NCI-H2107 (cell line): ENCODE measurements at places on chromosomes 2 and 18.

GRCh38 chr2:54726940-54727339, 3.5 kb downstream of the EML6 start:
- DNase-seq: no peak

DNA sequence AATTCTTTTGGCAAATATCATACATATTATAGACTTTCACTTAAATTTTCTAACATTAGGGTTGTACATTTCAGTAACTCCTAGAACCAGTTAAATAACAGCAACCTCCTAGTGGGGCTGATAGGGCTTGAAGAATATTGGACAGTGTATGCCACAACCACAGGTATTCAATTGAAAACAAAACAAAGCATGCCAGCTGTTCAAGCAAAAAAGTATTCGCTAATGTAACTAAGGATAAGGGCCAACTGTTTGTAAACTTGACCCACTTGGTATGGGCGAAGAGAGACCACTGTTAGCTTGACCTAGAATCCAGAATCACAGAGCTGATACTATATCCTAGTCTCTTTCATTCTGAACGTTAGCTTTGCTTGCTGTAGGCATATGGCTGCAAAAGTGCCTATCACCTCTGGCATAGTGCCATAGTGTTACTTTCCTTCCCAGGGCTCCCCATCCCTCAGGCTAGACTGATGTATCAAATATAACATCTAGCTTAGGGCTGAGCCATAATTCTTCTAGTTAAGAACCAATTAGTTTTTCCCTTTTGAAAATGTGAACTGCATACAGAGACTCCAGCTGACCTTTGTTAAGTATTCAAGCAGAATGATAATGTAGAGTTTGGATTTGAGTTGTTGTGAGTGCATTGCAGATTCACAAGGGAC, 458.8 kb upstream of the NRXN1 start:
- peak; percentile 3 for DNase-seq

GRCh38 chr2:33581872-33582271, 17.2 kb downstream of the FAM98A start:
- DNase-seq: no peak

DNA sequence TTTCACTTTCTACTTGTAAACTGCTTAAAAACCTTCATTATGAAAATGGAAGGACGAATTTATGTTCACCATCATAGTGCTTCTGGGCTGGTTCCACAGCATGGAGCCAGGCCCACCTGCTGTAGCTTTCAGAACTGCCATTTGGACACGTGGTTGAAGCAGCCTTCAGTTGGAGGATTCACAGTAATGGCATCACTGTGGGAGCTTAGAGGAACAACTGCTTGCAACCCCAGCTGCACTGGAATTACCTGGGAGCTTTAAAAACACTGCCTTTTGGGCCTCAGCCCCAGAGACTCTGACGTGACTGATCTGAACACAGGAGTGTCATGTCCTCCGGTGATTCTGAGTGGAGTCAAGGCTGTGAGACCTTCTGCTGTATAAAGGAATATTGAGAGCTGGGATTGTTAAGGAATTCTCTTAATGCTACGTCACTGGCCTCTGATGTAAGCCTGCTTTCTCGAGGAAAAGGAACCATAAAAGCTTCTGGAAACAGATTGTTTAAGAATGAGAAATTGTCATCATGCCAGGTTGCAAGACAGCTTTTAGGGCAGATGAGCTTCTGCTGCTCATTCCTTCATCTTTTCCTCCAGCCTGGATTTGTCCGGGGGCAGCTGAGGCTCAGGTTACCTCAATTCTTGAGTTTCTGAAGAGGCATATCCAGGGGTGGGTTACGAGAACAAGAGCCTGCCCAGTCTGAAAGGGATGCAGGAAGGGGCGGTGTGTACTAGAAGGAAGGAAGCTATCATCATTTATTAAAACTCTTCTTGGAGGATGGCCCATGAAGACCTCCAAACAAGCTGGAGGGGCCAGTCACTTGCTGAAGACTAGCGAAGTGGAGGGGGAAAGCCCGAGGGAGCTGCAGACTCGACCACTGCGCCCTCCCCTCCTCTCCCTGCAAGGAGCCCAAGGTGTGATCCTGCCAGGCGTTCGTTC, 1.3 kb upstream of the IL1R1 start:
- DNase-seq: no peak

GRCh38 chr2:76188334-76189008, 477.8 kb upstream of the GCFC2 start:
- DNase-seq: no peak

DNA sequence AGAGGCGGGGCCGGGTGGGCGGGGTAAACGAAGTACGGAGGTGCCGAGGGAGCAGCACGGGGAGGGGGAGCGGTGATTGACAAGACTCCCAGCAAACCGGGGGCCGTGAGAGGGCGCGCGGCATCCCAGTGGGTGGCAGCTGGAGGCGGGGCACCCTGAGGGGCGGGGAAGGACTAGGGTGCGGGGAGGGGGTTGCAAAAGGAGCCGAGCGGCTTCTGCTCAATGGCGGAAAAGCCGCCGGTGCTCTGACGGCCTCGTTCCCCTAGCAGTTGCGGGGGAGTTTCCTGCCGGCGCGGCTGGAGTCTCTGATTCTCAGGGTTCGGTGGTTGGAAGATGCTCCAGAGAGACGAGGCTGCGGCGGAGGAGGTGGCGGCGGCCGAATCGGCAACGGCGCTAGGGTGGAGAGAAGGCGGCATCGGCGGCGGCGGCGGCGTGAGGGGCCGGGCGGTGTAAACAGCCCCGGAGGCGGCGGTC, at the start of gene PPM1B:
Gene PPM1B, plus strand, starts transcription at position 195 of the 474 bp plus-strand sequence. CDS start 32,325 bp downstream, outside the sequence.
- DNase-seq: peak; percentile 100

- no peak for DNase-seq
Observed at GRCh38 chr18:37346048-37346447, 219.6 kb downstream of the CELF4 start.

DNA sequence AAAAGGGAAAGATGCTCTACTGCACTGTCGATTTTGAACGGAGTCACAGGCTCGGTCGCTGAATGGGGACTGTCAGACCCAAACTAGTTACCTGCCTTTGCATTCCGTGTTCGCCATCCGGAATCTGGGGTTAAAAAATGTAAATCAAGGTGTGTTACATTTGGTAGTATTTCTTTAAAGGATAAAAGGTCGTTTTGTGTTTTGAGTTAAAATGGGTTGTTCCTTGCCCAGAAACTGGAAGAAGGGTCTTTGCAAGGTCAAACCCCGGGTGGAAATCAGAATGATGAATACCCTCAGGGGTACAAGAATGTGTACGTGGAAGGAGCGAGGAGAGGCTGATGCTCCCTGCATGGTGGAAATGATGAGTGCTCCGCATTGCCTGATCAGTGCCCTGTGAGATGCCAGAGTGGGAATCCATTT, 1.0 kb downstream of the VSNL1 start:
- no peak for DNase-seq

GRCh38 chr18:28269750-28270149, 92.8 kb upstream of the CDH2 start:
- no peak for DNase-seq

- DNase-seq: peak; percentile 87
Observed at GRCh38 chr2:51013079-51013932, 18.6 kb downstream of the NRXN1 start.

- DNase-seq: no peak
Observed at GRCh38 chr18:65544701-65545100, 206.1 kb upstream of the CDH7 start.

DNA sequence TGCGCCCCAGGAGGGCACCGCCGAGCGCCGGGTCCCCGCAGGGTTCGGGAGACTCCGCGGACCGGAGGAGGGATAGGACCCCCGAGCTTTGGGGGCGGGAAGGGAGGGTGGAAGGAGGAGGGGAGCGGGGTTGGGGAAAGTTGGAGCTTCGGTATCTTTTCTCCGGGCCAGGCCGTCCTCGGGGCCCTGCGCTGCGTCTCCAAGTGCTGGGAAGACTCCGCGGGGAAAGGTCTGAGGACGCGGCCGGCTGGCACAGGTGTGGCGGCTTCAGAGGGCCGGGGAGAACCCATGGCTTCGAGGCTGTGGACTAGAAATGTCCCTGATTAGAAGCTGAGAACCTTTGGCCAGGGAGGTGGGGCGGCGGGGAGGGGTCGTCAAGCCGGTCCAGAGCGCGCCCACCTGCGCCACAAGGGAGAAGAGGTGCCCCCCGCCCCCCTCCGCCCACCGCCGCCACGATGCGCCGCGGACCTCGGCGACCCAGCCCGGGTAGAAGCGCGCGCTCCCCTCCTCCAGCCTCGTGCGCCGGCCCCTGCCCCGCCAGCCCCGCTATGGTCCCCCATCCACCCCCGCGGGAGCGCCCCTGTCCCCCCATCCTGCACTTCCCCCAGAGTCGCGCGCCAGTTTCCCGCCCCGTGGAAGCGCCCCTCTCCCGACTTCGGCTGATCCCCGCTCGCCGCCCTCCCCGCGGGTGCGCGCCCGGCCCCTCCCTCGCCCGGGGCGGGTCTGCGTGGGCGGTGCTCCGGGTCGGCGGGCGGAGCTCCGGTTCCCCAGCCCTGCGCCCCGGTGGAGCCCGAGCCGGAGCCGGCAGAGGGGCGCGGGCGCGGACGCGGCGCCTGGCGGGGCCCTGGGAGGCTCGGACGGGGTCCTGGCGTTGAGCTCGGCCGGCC, at the start of gene SNTG2:
Gene SNTG2, plus strand, starts transcription at position 770 of the 887 bp plus-strand sequence. CDS start 148 bp downstream, outside the sequence.
- DNase-seq: no peak
